ENCODE measurements at places on chromosomes 13 and 19.

DNA sequence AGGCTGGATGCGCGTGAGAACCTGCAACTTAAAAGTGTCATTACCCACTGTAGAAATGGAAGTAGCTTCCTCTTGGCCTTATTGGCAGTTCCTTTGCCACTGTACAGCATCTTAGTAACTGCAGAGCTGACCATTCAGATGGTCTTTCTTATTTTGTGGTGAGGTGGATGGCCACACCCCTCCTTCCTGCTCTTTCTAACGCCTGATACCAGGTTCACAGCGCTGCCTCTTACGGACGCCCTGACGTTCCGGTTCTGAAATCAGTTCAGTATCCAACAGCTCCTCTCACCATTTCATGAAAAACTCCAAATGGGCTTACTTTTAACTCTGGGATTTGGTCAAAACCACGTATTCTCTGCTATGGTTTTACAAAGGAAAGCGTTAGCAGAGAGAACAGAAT is 134.6 kb downstream of the ATP11A start:
- DNase-seq: no peak

DNA sequence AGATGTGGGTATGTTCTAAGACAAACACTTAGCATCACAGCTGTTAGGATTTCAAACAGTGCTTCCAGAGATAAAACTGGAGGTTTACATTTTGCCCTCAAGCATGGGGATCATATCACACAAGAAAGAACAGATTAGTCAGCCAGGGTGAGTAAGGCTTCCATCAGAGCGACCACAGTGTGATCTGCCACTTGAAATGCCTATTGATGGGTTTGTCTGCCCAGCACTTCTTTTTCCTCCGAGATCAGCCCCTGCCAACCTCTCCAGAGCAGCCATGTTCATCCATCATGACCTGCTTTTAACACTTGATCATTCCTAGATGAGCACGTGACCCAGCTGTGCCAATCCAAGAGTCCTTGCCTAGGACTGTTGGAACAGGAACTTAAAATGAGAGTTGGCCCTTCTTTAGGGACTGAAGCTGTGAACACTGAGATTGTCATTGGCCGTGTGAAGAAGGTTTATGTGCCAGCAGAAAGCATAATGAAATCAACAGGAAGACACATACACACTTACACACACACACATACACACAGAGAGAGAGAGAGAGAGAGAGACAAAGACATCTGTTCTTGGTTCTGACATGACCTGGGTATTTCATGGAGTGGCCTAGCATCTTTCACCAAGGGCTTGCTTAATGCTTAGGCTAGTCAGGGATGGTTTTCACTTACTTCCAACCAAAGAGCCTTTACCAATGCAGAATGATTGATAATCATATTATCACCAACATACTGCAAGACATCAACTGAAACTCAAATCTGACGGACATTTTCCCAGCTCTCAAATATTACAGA is 5.2 kb upstream of the CEBPG start:
- no peak for DNase-seq

DNA sequence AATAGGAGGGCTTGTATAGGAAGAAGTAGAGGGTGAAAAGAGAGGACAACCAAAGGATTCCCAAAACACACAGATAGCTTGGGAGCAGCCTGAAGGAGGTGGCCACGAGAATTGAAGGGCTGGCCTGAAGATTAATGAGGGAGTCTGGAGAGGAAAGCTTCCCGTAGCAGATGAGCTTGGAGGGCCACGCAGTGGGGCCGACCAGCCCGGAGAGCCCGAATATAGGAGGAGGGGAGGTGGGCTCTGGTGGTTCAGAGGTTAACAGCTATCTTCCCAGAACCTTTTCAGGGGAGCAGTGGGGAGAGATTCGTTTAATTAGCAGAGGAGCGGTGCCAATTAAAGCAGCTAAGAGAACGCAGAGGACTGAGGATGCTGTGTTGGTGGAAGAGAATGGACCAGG is 154.9 kb downstream of the STK24 start:
- DNase-seq: no peak

- no peak for DNase-seq
Observed at GRCh38 chr13:47109028-47109427, 212.2 kb upstream of the HTR2A start.

DNA sequence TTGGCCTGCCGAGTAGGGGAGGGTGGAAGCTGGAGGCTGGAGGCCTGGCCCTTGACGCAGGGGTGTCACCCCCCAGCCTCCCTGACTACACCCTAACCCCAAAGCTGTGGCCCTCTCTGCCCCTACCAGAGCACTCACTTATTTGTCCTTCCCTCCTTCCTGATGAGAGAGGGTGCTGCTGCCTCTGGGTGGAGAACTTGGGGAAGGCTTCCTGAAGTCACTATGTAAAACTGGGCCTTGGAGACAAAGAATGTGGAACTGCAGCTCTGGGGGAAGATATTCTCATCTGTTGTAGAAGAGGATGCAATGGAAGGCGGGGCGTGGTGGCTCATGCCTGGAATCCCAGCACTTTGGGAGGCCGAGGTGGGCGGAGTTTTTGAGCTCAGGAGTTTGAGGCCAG is 485.2 kb downstream of the ZNF536 start:
- DNase-seq: no peak

Measured in activated CD8-positive, alpha-beta memory T cell treated with anti-CD3 and anti-CD28 coated beads, Interleukin-2, amount 50 U/mL, for 4 hours (primary cell).